ENCODE measurements at places on chromosomes 16 and 17. TPM values are rescaled to one million over a fixed set of nuclear protein-coding genes. Genes with fewer than 3 reads are reported as not detected.

Gene CLEC10A
- 2.8 TPM for total RNA-seq

Gene MYH8
- total RNA-seq = 0.34 TPM

Gene PRR35
- total RNA-seq = not detected

Gene CYGB
- 8.1 TPM for total RNA-seq

Gene CALB2
- total RNA-seq = not detected

Gene HIC1
- total RNA-seq = 4.6 TPM

Gene TMEM114
- not detected for total RNA-seq

Gene ADAP2
- total RNA-seq = 4.2 TPM

Gene FOXC2
- total RNA-seq = 0.33 TPM

Gene QPRT
- total RNA-seq = 0.78 TPM

Gene IGSF6
- 0.60 TPM for total RNA-seq

Gene EVPL
- 0.02 TPM for total RNA-seq

Gene RPAIN
- 47.4 TPM for total RNA-seq

Gene KRTAP2-3
- not detected for total RNA-seq

Gene GHDC
- 20.0 TPM for total RNA-seq

Gene CSHL1
- total RNA-seq = not detected

Gene ZNF19
- 3.3 TPM for total RNA-seq

Gene NME1
- total RNA-seq = 19.1 TPM

Gene CAMKK1
- 3.1 TPM for total RNA-seq

Gene PLD6
- 2.7 TPM for total RNA-seq

Gene RHBDF1
- total RNA-seq = 22.6 TPM

Gene WSCD1
- 15.3 TPM for total RNA-seq

Gene SCNN1G
- total RNA-seq = not detected

Gene TMEM106A
- 1.3 TPM for total RNA-seq

Gene MYL11
- total RNA-seq = 1,053 TPM

Gene KRTAP3-2
- not detected for total RNA-seq

Gene SLC13A2
- not detected for total RNA-seq

Gene CHD9NB
- total RNA-seq = not detected

Gene SHISA6
- total RNA-seq = 0.19 TPM

Gene KRTAP2-1
- total RNA-seq = not detected

Gene HEATR3
- total RNA-seq = 13.3 TPM

Gene LPCAT2
- total RNA-seq = 4.5 TPM

Gene LGALS9B
- total RNA-seq = not detected

Gene RHOT1
- total RNA-seq = 34.9 TPM

Gene SLC46A1
- 3.5 TPM for total RNA-seq

Gene QRICH2
- 0.59 TPM for total RNA-seq

Gene TBX2
- 4.2 TPM for total RNA-seq

Gene GDPD1
- not detected for total RNA-seq

Gene EFTUD2
- 65.0 TPM for total RNA-seq

Gene SYCE1L
- not detected for total RNA-seq

Gene TRIM16
- 33.0 TPM for total RNA-seq

Gene NXPH3
- total RNA-seq = 3.0 TPM

Gene ITGAL
- not detected for total RNA-seq

Gene RNF222
- total RNA-seq = not detected

Gene CPNE7
- total RNA-seq = not detected

Gene CCR7
- 0.11 TPM for total RNA-seq

Gene TP53TG3B
- total RNA-seq = not detected

Gene DCTN5
- 26.0 TPM for total RNA-seq

Gene CAPNS2
- not detected for total RNA-seq

Gene CD300E
- 0.26 TPM for total RNA-seq

Gene SNTB2
- total RNA-seq = 13.3 TPM

Gene ERI2
- 30.5 TPM for total RNA-seq

Data from gastrocnemius medialis (tissue), 4 donors.